ENCODE measurements at places on chromosomes 16 and 17.

DNA sequence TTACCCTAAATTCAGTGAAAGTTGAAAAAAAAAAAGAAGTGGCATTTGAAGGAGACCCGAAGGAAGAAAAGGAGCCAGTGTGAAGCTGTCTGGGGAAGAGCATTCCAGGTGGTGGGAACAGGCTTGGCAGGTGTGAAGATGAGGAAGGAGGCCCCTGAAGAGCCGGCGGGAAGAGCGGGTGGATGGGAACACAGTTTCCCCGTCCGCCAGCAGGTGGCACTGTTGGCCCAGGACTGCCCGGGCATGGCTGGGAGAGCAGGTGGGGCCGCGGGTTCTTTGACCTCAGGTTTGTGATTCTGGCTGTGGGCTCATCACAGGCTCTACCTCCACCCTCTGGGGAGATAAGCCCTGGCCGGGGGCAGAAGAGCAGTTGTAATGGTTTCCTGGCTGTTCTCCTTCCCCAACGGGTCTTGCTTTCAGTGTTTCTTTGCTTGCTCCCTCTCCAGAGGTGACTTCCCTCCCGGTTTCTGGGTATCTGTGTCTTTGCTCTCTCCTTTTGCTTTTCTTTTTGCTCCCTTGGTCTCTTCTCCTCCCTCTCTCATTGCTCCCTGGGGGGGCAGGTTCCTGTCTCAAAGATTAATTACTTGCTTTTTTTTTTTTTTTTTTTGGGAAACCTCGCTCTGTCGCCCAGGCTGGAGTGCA is 32.3 kb downstream of the RAP1GAP2 start:
- DNase-seq: peak; percentile 9

DNA sequence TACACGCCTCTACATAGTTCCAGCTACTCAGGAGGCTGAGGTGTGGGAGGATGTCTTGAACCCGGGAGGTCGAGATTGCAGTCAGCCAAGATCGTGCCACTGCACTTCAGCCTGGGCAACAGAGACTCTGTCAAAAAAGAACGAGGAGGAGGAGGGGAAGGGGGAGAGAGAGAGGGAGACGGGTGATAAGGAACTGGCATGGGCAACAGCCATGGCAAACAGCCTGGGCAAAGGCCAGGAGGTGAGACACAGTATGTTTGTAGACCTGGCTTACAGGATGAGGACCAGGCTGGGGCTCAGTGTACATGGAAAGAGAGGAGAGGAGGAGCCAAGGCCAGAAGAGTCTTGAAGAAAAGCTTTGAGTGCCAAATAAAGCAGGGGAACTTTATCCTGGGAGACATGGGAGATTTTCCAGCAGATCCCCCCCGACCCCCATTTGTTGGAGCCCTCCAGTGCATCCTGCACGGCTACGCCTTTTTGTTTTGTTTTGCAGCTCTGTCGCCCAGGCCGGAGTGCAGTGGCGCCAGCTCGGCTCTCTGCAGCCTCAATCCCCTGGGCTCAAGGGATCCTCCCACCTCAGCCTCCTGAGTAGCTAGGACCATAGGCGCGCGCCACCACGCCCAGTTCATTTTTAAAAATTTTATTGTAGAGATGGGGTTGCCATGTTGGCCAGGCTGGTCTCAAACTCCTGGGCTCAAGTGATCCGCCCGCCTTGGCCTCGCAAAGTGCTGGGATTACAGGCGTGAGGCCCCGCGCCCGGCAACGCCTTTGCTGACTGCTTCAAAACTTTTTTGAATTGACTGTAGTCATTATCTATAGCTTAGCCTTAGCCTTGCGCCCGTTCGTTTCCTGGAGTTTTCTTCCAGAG is 1.3 kb upstream of the ALKBH5 start:
- DNase-seq: no peak

DNA sequence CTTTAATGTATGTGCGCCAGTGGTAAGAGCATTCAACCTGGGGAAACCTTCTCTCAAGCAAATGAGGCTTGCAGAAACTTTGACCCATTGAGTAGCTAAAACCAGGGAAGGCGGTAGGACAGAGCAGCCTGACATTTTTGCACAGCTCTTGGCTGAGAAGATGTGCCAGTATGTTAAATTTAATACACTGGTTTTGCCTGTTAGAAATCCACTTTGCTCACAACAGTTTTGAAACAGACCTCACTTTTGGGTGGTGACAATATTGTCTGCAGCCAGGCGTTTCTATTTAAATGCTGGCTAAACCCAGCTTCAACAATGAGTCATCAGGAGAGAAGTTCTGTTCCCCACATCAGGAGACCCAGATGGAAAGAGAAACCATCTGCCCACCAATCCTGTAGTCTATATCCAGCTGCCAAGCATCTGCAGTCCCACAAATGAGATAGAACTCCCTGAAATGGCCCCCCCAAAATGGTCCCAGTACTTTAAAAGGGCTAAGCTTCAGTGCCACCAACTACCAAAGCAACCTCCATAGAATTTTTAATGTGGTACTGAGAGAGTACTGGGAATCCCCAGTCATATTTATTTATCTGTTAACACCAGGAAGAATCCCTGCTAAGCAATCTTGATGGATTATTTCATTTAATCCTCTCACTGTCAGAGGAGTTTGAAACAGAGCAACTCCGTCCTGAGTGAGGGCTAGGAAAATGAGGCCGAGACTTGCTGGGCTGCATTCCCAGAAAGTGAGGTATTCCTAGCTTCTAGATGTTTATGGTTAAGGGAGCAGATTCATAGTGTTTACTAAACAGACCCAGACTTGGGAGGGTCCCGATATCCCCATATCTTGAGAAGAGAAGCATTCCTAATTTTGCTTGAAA is 29.0 kb upstream of the CLEC3A start:
- peak; percentile 58 for DNase-seq

GRCh38 chr17:80396157-80397033 is 18.6 kb upstream of the ENDOV start:
- DNase-seq: no peak

DNA sequence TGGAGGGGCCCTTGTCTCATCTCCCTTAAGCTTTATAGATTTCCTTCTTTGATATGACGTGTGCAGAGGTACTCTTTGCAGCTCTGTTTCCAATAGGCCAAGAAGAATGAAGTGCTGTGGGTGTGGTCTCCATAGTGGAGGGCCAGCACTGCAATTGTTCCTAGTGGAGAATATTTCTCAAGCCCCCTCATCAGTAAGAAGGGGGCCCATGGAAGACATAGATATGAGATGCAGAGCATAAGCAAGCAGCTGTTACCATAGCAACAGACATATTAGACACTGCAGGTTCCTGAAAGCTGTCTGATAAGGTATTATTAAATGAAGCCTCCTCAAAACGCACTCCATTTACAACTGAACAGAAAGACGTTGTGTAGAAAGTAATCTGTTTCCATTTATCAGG is 240.7 kb downstream of the ZFHX3 start:
- no peak for DNase-seq

DNA sequence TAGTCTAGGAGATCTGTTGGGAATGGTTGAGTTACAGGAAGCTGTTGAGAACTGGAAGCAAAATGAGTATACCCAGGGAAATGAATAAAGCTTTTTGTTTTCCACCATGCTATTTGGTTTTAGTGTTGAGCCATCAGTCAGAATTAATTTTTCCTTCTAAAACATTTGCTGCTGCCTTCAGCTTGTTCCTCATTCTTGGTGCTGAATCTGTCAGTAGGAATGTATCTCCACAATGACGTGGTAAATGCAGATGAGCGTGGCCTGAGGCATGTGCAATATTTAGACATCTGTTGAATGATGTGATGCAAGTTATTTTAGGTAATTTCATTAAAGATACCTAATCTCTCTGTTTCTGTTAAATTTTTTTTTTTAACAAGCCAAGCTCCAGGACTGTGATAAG is 10.9 kb downstream of the HAPSTR1 start:
- peak; percentile 68 for DNase-seq

GRCh38 chr17:70644096-70644495 is 474.8 kb downstream of the KCNJ2 start:
- DNase-seq: no peak

DNA sequence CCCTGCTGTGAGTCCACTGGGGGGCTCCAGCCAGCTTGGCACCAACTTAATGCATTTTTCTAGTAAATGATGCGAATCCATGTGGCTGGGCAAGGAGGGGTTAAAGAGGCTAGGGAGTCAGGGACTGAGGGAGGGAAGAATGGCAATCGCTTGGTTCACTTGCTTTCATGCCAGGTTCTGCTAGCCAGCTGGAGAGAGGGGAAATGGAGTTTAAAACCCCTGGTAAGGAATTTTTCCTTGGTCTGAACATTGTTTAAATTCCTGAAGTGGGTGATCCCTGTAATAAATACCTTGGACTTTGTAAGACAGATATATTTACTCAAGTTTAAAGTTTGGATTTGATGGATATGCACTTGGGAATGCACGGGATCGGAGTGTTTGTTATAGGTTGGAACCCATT is 22.8 kb downstream of the ANKFN1 start:
- DNase-seq: no peak

DNA sequence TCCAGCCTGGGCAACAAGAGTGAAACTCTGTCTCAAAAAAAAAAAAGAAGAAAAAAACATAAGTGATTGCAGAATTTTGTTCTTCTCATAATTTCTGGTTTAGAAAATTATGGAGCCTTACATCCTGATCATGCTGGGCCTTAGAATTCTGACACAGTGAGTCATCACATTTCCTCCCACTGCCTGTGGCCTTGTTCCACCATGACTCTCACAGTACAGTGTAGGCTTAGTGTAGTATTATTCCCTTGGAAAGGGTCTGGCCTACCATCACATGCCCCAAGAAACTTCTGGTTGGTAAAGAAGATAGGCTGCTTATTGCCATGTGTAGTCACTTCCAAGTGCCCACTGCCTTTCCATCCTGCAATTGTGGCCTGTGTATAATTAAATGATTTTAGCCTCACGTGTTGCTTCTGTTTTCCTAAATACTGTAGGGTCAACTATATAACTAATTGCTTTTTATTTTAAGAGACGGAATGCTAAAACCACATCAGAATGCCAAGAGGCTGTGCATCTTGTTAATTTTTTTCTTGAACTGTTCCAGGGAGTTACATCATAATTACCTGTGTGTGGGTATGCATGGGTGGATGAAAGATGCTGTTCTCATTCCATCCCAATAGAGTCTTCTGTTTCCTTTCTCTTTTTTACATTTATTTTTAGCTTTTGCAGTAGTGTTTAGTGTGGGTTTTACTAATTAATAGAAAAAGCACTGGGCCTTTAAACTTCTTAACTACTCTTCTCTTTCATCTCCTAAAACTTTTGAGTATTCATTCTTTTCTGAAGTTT is 25.9 kb downstream of the OGFOD1 start:
- peak; percentile 69 for DNase-seq

DNA sequence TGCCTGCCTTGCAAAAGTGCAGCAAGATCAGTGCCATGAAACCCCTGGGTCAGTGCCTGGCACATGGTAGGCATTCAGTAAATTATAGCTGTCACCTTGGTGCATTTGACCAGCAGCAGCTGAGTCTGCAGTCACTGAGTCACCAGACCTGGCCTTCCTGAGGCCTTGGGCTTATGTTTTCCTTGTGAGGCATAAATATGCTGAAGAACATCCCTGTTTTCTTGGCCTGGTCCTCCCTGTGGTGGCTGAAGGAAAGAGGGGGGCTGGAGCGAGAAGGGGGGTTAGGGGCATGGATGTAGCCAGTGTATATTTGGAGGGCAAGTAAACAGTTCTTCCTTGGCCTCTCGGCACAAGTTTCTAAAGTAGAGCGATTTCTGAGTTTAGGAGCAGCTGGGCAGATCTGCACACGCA is 26.5 kb downstream of the EPN2 start:
- DNase-seq: peak; percentile 38

GRCh38 chr17:869567-870525 is 87.7 kb downstream of the MRM3 start:
- DNase-seq: peak; percentile 83

DNA sequence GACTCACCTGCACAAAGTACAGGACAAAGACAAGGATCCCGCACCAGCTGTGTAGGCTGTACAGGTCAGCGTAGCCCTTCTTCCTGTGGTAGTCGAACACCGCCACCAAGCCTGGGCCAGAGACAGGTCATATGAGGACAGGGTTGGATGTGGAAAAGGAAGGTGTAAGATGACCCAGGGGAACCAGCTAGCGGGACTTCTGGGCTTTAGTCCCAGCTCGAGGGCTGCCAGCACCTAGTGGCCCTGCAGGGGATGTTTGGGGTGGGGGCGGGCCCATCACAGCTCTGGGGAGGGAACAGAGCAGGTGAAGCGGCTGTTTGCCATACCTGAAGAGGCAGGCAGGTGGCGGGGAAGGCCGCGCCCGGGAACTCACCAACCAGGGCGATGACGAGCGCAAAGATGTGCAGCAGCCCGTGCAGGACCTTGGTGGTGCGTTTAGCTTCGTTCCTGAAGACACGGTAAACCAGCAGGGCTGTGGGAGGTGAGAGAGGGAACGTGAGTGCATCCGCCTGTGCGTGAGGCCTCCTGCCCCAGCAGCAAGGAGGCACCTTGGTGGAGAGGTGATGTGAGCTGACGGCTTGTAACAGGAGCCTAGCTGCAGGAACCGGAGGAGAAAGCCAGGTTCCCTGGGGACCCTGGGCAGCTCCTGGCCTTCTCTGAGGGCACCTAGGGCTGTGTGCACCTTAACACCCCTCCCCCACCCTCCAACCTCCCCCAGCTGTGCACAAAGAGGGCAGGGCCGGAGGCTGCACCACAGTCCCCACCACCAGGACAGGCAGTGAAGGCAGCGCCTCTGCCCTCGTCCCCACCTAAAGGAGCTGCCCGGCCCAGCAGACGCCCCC is 10.2 kb downstream of the CYB561 start:
- no peak for DNase-seq

GRCh38 chr16:89209522-89210044 is 7.9 kb upstream of the ZNF778 start:
- DNase-seq: no peak

DNA sequence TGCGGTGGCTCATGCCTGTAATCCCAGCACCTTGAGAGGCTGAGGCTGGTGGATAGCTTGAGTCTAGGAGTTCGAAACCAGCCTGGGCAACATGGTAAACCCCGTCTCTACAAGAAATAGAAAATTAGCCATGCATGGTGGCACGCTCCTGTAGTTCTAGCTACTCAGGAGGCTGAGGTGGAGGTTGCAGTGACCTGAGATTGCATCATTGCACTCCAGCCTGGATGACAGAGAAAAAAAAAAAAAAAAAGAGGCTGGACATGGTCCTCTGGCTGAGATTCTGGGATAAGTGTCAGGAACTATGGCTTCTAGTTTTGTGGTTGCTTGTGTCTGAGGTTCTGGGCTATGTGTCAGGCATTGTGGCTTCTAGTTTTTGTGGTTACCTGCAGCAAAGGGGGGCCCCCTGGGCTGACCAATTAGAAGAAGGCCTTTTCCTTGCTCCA is 7.0 kb downstream of the KSR1 start:
- DNase-seq: no peak

DNA sequence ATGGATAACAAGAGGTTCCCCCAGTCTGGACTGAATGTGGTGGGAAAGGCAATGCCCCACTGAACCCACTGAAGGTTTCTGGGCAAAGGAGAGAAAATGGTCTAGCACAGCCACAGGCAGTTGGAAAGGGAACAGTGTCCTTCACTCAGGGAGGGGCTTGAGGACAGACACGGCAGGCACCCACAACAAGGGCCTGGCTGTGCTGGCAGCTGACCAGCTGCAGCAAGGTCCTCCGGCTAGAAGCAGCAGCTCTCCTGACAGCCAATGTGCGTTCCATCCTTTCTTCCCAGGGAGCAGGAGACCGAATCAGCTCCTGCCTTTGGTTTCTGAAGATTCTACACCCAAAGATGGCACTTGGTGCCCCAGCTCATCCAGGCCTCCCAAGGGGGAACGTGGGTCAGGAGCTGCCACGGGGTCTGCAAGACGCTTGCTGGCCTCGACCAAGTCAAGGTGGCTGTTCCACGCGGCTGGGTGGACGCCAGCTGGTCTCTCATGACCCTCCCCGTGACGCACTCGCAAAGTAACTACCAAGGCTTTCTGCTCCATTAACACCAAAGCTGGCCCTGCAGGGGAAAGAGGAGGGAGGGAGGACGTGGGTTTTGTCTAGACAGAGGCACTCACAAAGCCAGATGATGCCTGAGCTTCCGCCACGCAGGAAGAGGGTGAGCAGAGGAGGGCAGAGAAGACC is 11.1 kb downstream of the ABR start:
- no peak for DNase-seq
